ENCODE measurements at places on chromosomes 6 and 20. TPM values are rescaled to one million over a fixed set of nuclear protein-coding genes. Genes with fewer than 3 reads are reported as not detected.

DNA sequence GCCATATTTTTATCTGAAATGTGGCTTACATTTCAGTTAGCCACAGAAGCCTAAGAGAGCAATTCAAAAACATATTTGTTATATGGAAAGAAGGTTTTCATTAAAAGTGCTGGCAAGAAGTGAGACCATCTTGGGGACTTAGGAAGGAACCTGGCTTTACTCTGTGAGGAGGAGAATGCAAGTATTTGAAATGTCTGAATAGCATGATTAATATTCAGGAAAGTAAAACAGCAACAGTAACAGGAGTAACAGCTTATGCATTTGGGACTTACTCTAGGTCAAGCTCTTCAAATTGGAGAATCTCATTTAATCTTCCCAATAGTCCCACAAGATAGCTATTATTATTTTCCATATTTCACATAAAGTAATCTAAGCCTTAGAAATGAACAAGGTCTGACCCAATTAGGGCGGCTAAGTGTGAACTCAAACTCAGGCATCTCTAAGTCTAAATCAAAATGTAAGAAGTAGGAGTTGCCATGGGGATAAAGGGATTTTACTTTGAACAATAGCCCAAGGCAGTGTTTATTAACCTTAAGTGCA lies 816.5 kb downstream of the BCKDHB start:
- DNase-seq, result peak; percentile 81

GRCh38 chr6:2939315-2940009 lies 31.9 kb downstream of the SERPINB6 start:
- no peak for DNase-seq

DSE gene
- 42.3 TPM for polyA plus RNA-seq

GRCh38 chr20:4043329-4043728 lies 28.0 kb upstream of the RNF24 start:
- no peak for DNase-seq

GRCh38 chr20:46402331-46402811 lies 4.0 kb downstream of the ELMO2 start:
- no peak for DNase-seq

DNA sequence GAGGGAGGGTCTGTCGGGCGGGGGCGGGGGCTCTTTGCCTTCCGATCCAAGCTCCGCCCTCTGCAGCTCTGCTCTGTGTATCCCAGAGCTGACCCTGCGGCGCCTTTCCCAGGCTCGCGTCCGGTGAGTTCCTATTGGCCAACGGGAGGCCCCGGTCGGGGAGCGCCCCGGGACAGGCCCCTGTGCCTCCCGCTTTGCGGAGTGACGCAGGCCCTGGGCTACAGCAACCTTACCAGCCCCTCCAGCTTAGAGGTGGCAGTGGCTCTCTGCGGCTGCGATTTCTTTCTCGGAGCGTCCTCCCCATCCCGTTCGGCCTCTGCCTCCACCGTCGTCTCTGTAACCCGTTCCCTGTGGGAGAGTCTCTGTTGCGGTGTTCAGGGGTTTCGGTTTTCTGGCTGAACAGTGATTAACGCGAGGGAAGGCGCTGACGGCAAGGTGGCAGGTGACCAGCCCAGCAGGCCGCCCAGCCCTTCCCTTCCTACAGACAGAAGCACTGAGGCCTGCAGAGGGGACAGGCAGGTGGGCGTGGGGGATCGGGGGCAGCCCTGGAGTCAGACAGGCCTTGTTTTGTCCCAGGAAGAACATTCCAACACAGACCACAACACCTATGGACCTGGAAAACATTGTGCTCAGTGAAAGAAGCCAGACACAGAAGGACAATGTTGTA lies 18.1 kb upstream of the CEBPB start:
- peak; percentile 89 for DNase-seq

GRCh38 chr6:84460491-84460890 lies 233.0 kb upstream of the CEP162 start:
- DNase-seq, result no peak

DNA sequence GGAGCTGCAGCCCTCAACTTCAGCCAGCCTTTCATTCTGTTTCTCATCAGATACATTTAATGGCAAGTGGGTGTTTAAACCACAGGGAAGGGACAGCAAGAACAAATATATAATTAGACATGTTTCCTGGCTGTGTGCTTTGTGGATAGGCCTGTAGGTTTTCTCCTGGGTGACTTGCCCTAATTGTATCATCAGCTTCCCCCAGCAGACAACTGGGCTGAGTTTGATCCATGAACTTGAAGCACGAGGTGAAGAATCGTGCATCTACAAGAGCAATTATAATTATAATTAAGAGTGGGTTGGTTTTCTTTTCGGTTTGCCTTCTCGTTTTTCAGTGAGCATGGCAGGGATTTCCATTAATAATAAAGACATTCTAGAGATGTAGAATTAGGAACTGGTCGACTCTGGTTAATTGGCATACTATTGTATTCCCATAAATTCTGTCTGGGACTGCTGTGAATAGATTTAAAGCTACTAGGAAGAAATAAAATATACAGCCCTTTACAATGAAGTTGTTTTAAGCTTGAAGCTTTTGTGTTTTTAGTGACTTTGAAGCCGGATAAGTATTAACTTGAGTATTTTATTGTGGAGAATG lies 1052.2 kb downstream of the KIF16B start:
- DNase-seq, result no peak

DNA sequence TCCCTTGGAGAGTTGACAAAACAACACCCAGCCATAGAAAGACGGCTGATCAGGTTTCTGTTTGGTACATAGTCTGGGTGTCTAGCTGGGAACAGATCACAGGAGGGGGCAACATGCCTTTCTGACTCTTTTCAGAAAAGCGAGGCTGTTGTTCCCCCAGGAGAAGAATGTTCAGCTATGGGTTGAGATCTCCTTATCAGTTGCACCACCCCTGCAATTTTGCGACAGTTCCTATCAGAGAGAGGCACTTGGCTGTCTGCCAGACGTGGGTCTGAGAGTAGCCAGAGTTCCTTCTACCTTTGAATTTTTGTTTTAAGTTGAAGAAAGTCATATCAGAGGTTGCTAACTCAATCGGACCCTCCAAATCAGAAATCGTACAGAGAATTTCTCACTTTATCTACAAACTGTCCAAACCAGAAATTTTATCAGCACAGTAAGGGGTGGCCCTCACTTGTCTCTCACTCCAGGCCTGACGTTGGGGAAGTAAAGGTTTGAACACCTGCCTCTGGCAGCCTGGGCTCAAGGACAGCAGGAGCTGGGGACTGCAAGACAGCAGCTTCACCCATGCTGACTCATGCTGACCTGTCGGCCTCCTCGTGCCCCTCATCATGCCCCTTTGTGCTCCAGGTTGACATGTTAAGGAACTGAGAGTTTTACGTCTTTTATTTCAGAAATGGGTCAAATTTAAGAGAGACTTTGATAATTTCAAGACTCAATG lies 42.3 kb downstream of the TMC2 start:
- no peak for DNase-seq

GRCh38 chr6:21501021-21501354 lies 92.6 kb upstream of the SOX4 start:
- DNase-seq, result no peak

DNA sequence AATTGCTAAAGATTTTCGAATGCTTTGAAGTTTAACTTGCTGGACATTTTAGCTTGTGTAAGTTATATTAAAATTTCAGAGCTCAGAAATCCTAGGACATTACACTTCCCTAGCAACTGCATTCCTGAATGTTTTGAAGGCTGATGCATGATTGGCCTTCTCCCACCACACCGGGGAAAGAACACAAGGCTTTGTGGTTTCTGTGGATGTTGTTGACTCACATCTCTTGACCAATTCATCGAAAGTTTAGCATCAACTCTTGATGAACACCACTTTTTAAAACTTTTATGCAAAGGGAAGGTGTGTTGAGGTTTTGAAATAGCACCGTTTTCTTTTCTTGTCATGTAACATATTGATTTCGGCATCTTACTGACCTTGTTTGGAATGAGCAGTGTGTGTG lies 81.1 kb downstream of the RIMS1 start:
- no peak for DNase-seq

KCNQ2 gene
- 7.4 TPM for polyA plus RNA-seq

RAD21L1 gene
- polyA plus RNA-seq, result not detected

ZNF292 gene
- polyA plus RNA-seq, result 19.3 TPM

ADTRP gene
- polyA plus RNA-seq, result 1.3 TPM

GRCh38 chr6:4299476-4299875 lies 164.1 kb upstream of the ECI2 start:
- no peak for DNase-seq

PDYN gene
- not detected for polyA plus RNA-seq

DNA sequence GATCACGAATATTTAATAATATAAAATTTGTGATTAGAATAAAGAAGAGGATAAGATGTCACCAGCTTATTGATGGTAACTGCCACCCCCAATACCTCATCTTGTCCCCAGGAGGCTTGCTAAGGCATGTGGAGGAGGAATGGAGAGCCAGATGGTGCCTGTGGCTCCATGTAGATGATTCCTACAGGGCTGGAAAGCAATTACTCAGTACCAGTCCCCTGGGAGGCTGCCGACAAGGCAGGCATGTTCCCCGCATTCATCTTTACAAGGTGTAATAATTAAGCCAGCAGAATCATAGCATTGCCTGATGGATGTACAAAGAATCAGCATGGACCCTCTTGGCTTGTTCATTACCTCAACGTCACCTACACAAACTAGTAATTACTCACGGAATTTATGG lies 155.3 kb downstream of the PLCB1 start:
- DNase-seq, result no peak

DNA sequence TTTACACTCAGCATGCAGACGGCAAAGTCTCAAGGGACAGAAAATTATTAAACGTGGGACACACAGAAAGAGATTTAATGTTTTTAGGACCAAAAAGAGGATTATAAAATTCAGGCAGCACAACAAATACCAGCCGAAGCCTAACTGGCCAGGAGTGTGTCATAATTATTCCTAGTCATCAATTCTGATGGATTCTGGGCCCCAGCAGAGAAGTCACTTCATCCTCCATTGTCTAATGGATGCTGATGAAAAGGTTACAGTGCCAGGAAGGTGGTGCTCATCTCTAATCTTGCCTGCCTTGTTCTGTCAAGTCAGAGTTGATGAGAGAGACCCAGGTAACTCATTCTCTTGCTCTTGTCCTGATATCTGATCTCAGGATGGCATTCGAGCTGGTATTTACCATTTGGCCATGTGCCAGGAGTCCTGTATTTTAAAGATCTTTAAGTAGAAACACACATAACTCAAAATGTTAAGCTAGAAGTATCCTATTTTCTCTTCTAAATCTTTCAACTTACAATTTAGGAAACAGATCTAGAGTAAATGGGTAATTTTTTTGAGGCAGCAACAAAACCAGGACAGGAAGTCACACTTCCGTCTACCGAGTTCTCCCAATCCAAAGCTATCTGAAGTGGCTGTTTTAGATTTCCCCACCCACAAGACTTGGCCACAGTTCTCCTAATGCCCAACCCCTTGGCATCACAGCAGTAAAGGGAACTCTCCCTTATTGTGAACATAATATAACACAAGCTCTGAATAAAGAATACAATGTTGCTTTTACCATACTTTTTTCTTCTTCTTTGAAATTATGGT lies 50.0 kb downstream of the ADAT2 start:
- peak; percentile 66 for DNase-seq

DNA sequence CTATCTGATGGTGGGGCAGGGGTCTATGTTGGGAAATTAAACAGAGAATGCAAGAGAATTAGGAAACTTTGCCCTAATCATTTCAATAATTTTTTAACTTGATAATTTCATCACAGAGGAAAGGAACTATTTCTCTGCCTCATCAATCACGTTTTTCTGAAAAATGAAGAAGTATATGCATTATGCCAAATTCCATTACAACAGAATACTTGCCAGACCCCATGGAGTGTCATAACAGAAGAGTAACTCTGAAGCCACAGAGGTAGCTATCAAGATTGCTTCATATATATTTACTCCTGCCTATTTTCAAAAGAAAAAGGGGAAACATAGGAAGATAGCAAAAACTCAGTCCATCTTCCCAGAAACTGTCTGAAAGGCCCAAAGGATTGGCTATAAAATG lies 5.7 kb upstream of the USP49 start:
- DNase-seq, result no peak

- DNase-seq, result no peak
Observed at GRCh38 chr20:57375652-57376230, 15.5 kb upstream of the RBM38 start.

MMP24 gene
- 0.29 TPM for polyA plus RNA-seq

- DNase-seq, result no peak
Observed at GRCh38 chr6:89932245-89932802, 38.1 kb downstream of the GJA10 start.

GRCh38 chr6:101393829-101394251 lies 332 bp downstream of the GRIK2 start:
- DNase-seq, result peak; percentile 15

CDH4 gene
- 1.2 TPM for polyA plus RNA-seq

DNA sequence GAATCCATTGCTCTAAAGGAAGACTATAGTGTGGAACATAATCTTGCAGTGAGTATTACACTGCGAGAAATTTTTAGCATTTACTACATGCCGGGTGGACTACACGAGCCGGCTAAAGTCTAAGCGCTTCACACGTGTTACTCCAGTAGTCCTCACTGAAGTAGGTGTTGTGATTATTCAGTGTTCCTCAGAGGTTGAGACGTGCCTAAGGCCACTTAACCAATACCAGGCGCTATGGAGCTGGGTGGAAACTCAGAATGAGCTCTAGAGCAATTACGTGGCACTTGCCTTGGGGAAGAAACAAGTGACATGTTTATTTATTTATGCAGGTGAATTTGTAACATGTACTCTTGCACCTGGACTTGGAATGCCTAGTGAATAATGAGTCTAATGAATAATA lies 46.4 kb downstream of the SASH1 start:
- no peak for DNase-seq

- peak; percentile 82 for DNase-seq
Observed at GRCh38 chr6:127115084-127115655, 3.3 kb upstream of the RSPO3 start.

LTA gene
- polyA plus RNA-seq, result not detected

GRCh38 chr20:34281177-34281576 lies 22.0 kb downstream of the AHCY start:
- no peak for DNase-seq

- no peak for DNase-seq
Observed at GRCh38 chr6:152701081-152701862, 3.6 kb downstream of the MYCT1 start.

- DNase-seq, result no peak
Observed at GRCh38 chr6:37490536-37491170, 9.0 kb downstream of the CCDC167 start.

DNA sequence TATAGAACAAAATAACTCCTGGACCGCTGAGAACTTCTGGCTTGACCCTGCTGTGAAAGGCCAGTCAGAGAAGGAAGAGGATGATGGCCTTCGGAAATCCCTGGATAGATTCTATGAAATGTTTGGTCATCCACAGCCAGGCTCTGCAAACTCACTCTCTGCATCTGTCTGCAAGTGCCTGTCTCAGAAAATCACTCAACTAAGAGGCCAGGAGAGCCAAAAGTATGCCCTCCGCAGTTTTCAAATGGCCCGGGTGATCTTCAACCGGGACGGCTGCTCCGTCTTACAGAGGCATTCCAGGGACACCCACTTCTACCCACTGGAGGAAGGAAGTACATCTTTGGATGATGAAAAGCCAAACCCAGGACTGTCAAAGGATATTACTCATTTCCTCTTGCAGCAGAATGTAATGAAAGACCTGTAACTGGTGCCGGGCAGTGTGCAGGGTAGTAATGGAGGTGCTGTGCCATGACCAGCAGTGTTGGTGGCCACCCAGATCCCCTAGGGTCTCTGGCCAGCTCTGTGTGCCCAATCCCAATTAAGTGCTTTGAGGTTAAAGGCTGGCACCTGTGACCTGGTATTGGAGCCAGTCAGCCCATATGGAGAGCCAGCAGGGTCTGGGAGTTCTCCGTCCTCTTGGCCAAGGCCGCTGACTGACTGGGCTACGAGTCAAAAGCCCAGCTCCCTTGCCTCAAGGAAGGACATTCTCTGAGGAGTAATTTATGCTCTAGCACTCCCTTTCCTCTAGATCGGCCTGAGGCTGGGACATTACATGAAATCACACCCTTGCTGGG lies 87.1 kb downstream of the TRMT6 start:
- no peak for DNase-seq

Measured in muscle of leg (tissue), 16 donors.